NCI-H510A (cell line): ENCODE measurements at places on chromosomes 1 and 21.

- DNase-seq: no peak
Measured at GRCh38 chr1:159866066-159866465, 3.6 kb upstream of the VSIG8 start.

GRCh38 chr1:207455183-207455754, 1.1 kb downstream of the CR2 start:
- DNase-seq: no peak

GRCh38 chr1:21818656-21819055, 6.6 kb downstream of the LDLRAD2 start:
- no peak for DNase-seq

DNA sequence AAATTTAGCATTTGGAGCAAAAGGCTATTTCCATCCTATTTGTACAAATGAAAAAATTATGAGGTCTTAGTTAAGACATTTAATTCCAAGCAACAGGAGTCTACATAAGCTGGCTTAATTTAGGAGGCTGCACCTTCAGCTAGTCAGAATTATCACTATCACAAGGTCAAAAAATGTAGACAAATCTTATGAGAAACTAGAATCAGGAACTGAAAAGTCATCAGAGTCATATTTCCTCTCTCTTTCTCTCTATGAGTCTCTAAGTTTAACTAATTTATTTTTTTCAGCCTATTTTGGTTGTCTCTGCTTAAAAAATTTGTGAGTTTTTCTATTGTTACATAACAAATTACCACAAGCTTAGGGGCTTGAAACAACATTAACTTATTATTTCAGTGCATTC, 807.1 kb upstream of the PRMT6 start:
- no peak for DNase-seq

- no peak for DNase-seq
Measured at GRCh38 chr1:24927988-24928688, 1.9 kb downstream of the RUNX3 start.

DNA sequence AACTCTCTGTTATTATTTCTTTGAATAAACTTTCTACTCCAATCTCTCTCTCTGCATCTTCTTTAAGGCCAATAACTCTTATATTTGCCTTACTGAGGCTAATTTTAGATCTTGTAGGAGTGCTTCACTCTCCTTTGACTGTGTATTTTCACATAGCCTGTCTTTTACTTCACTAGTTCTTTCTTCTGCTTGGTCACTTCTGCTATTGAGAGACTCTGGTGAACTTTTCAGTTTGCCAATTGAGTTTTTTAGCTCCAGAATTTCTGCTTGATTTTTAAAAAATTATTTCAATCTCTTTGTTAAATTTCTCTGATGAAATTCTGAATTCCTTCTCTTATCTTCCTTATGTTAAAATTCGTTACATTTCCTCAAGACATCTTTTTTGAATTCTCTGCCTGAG, 18.2 kb downstream of the GPR88 start:
- no peak for DNase-seq

GRCh38 chr21:41499920-41500319, 8.0 kb downstream of the TMPRSS2 start:
- no peak for DNase-seq

DNA sequence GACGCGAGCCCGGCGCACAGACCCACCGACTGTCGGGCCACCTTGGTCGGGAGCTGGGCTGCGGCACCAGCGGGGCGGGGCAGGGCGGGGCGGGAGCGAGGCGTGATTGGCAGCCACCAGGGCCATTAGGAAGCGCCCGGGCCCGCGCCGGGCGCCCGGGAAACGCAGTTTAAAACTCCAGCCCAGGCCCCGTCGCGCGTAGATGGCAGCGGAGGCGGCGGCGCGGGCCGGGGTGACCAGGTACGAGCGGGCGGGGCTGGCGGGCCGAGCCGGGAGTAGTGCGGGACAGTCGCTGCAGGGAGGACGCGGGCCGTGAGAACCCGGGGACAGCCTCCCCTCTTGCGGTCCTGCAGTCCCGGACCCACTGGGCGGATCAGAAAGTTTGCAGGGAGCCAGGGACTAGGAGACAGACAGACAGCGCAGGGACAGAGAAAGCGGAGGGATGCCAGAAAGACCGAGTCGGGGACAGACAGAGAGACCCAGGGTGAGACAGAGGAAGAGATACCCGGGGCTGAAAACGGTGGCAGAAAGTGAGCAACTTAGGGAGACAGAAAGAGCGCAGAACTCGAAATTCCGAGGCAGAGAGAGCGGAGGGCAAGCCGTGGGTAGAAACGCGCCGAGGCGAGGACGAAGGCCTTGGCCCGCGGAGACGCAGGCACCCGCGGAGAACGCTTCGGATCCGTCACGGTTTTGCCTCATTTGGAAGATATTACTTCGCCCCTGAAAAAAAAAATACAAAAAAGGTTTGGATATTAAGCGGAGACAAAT, at the start of gene DMBX1:
TSS of gene DMBX1 (plus strand) at position 199 of the 768 bp plus-strand sequence. CDS start 17,175 bp downstream, outside the sequence.
- peak; percentile 50 for DNase-seq

- no peak for DNase-seq
Measured at GRCh38 chr21:34836103-34836932, 167.5 kb downstream of the CLIC6 start.

DNA sequence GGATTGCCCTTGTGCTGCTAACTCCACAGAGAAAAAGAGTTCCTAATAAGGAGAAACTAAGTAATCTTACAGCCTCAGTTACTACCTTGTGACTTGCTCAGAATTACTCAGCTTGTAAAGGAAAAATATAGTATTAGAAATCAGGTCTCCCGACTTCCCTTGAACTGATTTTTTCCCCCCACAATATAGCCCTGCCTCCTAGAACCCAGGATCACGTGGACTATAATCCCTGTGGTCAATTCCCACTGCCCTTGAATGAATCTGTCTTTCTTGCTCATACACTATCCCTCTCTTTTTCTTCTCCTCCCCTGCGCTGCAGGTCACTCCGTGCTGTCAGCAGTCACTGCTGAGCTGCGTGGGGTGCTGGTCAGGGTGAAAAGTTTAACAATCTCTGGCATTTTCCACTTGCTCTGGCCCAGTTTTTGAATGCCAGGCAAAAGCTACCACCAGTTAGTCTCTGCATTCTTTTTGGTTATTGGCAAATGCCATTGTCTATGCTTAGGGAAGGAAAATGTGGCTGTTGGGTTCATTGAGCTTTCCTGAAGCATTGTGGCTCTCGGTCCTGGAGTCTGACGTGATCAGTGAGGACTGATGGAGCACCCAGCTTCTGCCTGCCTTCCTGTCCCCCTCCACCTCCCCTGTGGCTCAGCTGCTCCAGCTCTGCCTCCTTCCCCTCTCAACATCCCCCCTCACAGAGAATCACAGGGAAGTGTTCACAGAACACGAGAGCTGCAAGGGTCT, 1.9 kb upstream of the MYOC start:
- no peak for DNase-seq
